NCI-H1092 treated with DMSO at 0.1 percent for 48 hours (cell line): ENCODE measurements at places on chromosomes 3 and 15.

GRCh38 chr3:123350971-123351370 lies 97.9 kb downstream of the ADCY5 start:
- no peak for DNase-seq

DNA sequence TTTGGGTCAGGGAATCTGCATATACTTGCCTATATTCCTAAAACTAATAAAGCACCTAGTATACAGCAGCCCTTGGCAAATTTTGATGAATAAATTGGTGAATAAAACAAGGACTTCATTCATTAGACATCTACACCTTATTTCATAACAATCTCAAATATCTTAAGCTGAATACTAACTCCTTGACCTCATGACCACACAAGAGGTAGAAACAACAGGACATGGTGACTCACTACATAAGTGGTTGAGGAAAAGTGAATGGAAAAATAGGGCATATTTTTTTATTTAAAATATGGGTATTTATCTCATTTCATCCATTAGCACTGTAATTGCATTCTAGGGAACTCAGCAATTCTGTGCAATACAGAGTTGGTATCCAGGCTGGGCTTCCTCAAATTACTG lies 7.8 kb upstream of the STAC start:
- no peak for DNase-seq

DNA sequence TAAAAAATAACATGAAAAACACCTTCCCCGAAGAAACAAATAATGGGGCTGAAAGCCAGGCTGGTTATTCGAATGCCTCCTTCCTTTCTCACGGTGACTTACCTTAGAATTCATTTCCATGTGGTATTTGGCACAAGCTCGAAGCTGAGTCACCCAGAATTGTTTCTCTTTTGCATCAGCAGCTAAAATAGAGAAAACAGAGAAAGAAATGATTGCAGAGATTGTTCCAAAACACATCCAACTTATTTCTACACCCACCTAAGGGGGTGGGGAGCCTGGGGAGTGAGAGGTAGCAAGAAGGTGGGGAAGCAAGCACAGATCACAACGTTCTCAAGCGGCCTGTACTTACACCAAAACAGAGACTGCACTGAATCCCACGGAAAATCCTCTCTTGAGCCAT lies 104.7 kb downstream of the OSBPL10 start:
- no peak for DNase-seq

DNA sequence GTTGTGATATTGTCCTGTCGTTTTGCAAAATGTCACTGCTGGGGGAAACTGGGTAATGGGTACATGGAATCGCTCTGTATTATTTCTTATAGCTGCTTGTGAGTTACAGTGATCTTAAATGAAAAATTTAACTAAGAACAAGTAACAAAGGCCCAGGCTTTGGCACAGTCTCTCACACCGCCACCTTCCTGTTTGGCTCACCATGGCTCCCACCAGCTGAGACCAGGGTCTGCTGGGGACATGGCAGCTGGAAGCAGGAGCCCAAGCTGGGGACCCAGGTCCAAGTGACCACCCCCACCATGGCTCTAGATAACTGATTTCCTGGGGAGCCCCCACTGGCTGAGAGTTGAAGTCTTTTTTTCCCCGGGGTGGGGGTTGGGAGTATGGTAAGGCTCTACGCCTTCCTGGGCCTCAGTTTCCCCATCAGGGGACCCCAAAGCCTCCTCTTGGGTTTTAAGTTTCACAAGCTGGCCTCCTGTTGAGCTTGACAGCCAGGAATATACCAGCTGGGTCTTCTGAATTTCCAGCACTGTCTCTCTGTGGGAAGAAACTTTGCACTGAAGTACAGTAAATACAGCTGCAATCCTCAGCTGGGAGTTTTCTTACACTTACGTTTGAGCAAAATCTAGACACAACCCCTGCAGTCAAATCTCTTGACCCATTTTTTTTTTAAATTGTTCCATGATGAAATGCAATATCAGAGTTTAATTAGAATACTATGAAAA lies 26.1 kb downstream of the ABTB1 start:
- DNase-seq: no peak

- DNase-seq: peak; percentile 36
Observed at GRCh38 chr3:69201658-69202057, 79.3 kb upstream of the LMOD3 start.

GRCh38 chr15:35061161-35061824 lies 23.8 kb downstream of the NANOGP8 start:
- DNase-seq: no peak

GRCh38 chr3:71524672-71525071 lies 58.9 kb downstream of the FOXP1 start:
- no peak for DNase-seq

GRCh38 chr3:85760342-85760741 lies 801.6 kb downstream of the CADM2 start:
- DNase-seq: no peak

- no peak for DNase-seq
Observed at GRCh38 chr3:151214459-151214858, 11.4 kb upstream of the GPR171 start.

GRCh38 chr15:39488516-39488915 lies 92.4 kb upstream of the THBS1 start:
- DNase-seq: no peak

DNA sequence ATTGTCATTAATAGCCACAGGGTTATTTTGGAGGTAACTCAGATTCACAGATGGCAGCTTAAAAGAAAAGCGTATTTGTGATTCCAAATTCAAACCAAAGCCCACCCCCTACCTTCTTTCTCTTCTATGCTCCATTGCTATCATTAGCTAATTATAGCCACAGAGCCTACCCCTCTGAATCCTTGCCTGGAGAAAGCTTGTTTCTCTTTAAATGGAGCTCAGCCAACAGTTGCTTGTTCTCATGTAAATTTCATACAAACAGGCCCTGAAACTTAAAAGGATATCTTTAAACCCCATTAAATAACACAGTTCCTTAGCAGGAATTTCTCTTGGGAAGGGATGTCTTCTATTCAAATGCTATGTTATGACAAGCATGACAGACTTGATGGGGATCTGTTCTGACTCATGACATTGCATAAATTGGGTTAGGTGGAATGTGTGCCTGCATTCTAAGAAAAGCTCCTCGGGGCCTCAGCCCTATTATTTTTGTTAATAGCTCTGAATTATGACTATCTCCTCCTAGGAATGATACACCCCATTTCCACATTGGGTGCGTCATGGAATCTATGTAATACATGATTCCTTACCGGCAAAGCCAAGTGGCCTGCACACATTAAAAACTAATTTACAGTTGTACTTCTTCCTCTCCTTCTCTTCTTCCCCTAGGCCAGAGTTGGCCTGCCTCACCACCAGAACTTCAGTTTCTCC lies 265.8 kb downstream of the TAFA4 start:
- DNase-seq: no peak

- no peak for DNase-seq
Observed at GRCh38 chr3:160538895-160539294, 26.5 kb downstream of the KPNA4 start.

GRCh38 chr15:61339516-61339915 lies 110.4 kb upstream of the RORA start:
- no peak for DNase-seq

DNA sequence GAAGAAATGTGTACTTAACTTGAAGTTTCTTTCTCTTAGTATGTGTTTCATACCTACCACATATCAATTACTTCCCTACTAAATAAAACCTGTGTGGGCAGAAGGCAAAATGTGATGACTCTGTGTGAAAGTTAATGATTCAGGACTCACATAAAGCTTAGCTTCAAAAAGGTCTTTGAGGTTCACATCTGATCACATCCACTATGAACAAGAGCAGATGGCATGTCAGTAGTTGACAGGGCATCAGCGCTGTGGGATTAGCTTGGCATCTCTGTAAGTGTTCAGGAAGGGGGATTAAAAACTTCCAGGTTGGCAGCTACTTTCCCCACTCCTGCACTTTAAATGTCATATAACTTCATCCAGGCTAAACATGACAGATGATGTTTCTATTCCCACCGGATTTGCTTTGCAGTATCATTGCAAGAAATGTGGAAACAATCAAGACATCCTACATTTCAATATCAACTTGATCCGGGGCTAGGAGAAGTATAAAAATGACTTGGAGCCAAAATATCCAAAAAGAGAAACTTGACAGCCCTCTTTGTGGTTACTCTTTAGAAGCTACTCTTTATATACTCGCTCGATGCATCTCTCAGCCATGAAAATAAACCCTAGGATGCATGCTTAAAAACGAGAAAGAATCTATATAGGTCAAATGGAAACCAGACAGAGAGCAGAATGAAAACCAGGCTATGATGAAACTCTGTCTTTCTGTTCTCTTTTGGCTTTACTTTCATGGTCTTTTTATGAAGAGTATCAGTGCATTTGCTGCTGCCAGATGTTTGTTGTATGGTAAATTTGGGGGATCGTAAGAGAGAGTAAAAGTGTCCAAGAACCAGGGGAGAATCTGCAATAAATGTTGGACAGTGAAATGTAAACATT lies 273.1 kb upstream of the ALCAM start:
- no peak for DNase-seq

DNA sequence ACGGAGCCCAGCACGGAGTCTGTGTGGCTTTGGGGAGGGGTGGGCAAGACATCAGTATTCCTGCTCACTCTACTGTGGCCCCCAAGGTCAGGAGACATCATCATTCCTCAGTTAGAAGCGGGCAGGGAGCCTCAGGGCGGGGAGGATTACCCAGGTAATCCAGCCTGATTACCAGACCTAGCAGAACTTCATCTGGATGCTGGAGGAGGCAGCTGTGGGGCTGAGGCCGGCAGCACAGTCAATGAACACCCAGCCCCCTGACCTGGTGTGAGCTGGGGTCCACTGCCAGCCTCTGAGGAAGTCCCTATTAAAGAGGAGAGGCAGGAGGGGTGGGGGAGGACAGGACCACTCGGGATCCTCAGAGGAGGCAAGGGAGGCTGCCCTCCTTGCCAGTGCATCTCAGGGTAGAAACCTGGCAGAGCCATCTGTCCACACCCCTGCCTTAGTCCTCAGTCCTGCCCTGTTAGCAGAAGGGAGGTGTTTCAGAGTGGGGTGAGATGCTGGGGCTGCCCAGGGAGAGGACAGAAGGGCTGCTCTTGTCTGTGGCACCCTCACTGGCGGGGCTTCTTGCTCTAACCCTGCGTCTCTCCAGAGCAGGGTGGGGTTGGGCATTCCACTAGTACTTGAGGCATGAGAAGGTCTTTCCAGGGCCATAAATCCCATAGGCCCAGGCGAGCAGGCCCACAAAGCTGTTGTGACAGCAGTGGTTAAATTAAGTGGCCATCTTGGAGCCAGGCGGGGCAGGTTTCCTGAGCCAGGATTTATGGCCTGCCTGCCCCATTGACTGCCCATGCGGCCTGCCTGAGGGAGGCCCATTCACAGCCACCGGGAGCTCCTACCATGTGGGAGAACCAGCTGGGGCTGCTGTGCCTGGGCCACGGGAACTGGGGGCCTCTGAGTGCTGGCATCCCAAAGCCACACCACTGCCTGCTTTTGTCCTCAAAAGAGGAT lies 82.1 kb downstream of the LINGO1 start:
- DNase-seq: no peak

DNA sequence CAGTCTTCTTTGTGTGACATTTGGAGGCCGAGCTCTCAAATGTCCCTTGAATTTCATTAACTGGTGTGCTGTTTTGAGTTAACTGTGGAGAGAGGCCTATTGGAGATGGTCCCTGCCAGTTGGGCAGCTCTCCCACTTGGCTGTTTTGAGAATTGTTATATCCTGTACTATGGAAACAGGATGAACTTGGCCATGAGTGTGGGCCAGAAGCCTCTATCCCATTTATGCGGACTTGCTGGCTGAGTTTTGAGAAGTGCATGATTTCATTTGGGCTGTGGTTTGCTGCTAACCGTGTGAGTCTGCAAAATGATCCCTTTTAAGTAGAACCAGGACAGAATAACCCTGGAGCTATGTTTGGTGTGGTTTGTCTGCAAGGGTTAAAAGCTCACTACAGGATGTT lies 366.0 kb downstream of the PTPRG start:
- DNase-seq: no peak

- DNase-seq: peak; percentile 7
Observed at GRCh38 chr15:100671858-100672543, 69.6 kb downstream of the ASB7 start.

DNA sequence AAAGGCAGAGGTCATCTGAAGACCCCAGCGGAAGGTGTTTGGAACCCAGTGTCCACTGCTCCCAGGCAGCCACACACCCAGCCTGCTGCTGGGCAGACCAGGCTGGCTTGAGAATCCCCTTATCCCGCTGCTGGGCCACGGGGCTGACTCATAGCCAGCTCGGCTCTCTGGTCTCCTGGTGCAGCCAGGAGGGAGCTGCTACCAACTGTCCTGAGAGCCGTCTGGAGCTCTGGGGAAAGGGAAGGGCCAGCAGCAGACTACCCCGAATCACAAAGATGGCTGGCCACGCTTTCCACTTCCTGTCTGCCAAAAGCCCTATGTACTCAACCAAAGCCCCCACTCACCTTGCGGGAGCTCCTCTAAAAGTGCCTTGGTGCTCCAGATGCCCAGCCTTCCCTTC lies 38.3 kb downstream of the WHAMM start:
- DNase-seq: no peak

GRCh38 chr3:71546821-71547220 lies 36.7 kb downstream of the FOXP1 start:
- no peak for DNase-seq

- no peak for DNase-seq
Observed at GRCh38 chr3:66803206-66803605, 194.9 kb upstream of the KBTBD8 start.

GRCh38 chr15:78085928-78086327 lies 6.4 kb upstream of the SH2D7 start:
- no peak for DNase-seq

DNA sequence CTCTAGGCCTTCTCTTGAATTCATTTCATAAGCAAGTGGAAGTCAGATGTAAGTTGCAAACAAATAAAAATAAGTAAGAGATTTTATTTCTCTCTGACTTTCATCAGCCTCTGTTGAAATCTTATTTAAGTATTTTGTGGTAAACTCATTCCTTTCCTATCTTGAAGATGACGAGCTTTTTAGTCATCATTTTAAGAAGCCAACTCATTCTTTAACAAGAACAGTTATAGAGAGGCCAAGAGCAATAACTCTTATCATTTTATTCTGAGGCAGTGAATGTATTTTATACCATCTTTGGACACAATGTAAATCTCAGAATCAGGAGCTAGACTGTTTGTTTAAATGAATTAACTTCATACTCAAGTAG lies 147.5 kb upstream of the MBNL1 start:
- no peak for DNase-seq

DNA sequence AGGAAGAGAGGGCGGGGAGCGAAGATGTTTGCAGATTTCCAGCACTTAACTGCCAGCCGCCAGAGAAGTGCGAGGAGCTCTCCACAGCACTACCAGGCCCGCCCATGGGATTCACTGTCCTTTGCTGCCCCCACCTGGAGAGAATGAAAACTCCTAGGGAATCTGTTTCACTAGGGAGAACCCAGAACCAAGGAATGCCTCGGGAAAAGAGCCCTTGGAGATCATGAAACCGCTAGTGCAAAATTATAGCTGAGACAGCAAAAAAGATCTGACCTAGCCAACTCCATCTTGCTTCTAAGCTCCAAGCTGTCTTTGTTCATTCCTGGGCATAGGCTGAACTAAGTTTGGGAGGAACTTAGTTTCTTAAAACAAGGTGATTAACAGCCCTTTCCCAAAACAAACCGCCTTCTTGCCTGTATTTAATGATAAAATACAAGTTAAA lies 82.6 kb upstream of the GCNT3 start:
- DNase-seq: peak; percentile 47
